ENCODE measurements at places on chromosomes 16 and 17. TPM values are rescaled to one million over a fixed set of nuclear protein-coding genes. Genes with fewer than 3 reads are reported as not detected.

The ANKRD13B gene
- total RNA-seq, result 8.9 TPM

The TMC8 gene
- 0.13 TPM for total RNA-seq

The C1QL1 gene
- 0.33 TPM for total RNA-seq

The RAB11FIP4 gene
- total RNA-seq, result 0.23 TPM

The PRR15L gene
- total RNA-seq, result not detected

The CALB2 gene
- 0.46 TPM for total RNA-seq
